ENCODE measurements at places on chromosomes 6 and 20.

DNA sequence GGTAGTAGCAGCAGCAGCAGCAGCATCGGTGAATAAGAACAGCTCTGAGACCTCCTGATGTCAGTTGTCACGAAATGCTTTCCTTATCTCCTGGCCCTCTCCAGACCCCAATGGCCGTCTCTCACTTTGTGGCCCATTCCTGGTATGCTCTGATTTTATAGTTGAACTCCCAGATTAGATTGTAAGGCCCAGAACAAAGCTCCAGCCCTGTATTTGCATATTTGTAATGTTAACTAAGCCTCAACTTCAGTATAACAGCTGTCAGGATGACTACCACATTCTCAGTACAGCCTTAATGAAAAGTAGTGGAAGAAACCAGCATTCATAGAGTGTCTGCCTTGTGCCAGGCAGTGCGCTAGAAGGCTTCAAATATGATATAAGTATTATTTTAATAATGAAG lies 180.9 kb downstream of the SASH1 start:
- no peak for DNase-seq

- no peak for DNase-seq
Measured at GRCh38 chr6:156029286-156029985, 573.8 kb upstream of the NOX3 start.

GRCh38 chr6:29651413-29652197 lies 5.3 kb upstream of the MOG start:
- peak; percentile 60 for DNase-seq

GRCh38 chr20:58349570-58349969 lies 39.5 kb upstream of the VAPB start:
- DNase-seq, result peak; percentile 75

GRCh38 chr20:17083738-17084137 lies 143.1 kb upstream of the PCSK2 start:
- no peak for DNase-seq

- DNase-seq, result no peak
Measured at GRCh38 chr20:45836841-45837240, 3.2 kb downstream of the SNX21 start.

DNA sequence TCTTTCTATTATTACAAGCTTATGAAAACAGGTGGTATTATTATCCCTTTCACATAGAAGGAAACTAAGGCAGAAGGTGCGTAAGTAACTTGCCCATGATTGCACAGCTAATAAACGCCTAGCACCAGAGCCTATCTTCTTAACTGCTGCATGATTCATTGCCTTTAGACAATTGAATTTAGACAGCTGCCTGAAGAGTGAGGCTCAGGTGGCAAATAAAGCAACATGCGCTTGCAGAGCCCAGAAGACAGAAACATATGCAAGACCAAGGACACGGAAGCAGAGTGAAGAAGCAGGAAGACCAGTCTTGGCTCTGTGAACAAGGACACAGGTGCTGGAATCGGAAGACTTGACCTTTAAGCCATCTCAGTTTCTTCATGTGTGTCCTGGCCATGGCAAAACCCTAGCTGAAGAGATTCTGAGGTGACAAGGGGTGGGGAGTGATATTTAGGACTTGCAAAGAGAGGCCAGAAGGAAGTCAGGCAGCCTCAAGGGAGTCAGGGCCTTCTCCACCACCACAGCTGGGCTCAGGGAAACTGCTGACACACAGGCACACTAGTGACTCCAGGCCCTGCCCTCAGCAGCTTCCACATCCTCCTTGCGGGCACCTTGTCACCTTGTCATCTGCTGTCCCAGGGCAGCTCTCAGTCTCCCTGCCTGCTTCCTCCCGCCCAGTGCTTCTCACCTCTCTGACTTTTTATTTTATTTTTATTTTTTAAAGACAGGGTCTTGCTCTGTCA lies 91.7 kb upstream of the SLC22A16 start:
- no peak for DNase-seq

- no peak for DNase-seq
Measured at GRCh38 chr6:15461127-15461944, 201.5 kb downstream of the DTNBP1 start.

- DNase-seq, result peak; percentile 50
Measured at GRCh38 chr6:47655719-47656595, 42.4 kb upstream of the ADGRF4 start.

DNA sequence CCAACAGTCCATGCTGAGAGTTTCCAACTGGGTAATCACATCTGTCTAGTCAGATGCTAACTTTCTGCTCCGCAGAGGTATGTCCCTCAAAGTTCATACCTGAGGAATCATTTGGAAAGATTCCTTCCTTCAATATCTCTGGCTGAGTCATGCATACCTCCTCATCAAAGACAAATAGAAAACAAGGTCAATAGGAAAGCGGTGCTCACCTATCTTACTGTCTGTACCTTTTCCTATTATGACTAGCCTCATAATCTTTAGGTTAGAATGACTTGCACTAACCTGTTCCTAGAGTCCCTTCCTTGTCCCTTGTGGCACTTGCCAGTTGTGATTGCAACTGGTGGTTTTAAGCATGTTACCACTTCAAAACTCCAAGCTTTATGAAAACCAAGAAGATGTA lies 78.2 kb upstream of the PTPRK start:
- DNase-seq, result no peak

- DNase-seq, result no peak
Measured at GRCh38 chr6:158284876-158285655, 27.2 kb upstream of the TULP4 start.

DNA sequence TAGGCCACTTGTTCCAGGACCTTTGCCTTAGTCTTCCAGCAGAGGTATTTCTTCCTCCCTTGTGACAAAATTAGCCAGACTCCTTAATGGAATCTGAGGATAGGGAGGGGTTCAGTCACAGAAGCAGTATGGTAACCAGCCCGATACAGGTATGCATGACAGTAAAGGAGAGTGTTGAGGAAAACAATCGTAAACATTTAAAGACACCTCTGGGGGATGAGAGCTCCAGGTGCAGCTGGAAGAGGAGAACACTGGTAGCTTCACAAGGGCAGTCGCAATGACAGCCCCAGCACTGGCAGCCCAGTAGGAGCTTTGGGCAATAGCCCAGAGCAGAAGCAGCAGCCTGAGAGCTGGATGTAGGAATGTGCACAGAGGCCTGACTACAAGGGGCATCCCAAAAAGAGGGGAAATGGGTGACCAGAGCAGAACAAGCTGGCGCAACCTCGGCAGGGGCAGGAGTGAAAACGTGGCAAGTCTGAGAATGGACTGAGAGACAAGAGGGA lies 344.9 kb upstream of the JAG1 start:
- no peak for DNase-seq

DNA sequence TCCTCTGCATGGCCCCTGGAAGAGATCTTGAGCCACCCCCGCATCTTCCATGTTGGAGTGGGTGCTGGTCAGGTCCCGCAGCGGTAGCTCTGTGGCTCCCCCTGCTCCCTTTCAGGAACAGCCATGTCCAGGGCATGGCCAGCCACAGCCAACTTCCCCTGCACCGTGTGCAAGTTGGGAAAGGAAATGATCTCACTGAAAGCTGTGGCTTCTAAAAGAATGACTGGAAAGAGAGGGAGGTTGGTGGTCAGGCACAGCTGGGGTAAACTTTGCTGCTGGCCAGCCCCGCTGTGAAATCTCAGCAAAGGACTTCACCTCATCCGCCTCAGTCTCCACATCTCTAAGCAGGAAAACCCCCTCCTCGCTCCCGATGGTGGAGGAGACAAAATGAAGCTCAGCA lies 153.6 kb upstream of the CST7 start:
- no peak for DNase-seq

DNA sequence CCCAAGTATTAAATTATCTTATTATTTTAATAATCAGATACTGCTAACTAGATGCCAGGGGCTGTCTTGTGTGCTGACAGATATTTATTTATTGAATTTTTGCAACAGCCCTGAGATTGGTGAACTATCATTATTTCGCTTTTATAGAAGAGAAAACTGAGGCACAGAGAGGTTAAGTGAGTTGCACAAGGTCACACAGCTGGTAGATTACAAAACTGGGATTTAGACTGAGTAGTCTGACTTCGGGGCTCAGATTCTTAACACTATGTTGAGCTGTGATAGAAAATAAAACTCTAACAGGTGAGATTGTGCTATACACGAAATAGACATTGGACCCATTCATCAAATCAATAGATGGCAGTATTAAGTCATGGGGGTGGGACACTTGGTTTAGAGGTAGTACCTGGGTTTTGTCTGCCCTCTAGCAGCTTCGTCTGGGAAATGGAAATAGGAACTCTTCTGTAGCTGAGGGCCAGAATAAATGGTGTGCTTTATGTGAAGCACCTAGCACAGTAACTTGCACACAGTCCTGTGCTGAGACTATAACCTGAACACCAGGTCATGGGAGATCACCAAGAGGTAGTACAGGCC lies 113.4 kb downstream of the B3GAT2 start:
- no peak for DNase-seq

- no peak for DNase-seq
Measured at GRCh38 chr6:165689699-165690098, 26.7 kb upstream of the PDE10A start.

GRCh38 chr6:147707524-147707923 lies 199.0 kb downstream of the SAMD5 start:
- DNase-seq, result no peak

- no peak for DNase-seq
Measured at GRCh38 chr6:70219943-70220613, 82.8 kb downstream of the COL9A1 start.

- DNase-seq, result no peak
Measured at GRCh38 chr6:29490055-29490454, 2.3 kb upstream of the MAS1L start.

- DNase-seq, result no peak
Measured at GRCh38 chr6:145031001-145031400, 704.3 kb downstream of the EPM2A start.

DNA sequence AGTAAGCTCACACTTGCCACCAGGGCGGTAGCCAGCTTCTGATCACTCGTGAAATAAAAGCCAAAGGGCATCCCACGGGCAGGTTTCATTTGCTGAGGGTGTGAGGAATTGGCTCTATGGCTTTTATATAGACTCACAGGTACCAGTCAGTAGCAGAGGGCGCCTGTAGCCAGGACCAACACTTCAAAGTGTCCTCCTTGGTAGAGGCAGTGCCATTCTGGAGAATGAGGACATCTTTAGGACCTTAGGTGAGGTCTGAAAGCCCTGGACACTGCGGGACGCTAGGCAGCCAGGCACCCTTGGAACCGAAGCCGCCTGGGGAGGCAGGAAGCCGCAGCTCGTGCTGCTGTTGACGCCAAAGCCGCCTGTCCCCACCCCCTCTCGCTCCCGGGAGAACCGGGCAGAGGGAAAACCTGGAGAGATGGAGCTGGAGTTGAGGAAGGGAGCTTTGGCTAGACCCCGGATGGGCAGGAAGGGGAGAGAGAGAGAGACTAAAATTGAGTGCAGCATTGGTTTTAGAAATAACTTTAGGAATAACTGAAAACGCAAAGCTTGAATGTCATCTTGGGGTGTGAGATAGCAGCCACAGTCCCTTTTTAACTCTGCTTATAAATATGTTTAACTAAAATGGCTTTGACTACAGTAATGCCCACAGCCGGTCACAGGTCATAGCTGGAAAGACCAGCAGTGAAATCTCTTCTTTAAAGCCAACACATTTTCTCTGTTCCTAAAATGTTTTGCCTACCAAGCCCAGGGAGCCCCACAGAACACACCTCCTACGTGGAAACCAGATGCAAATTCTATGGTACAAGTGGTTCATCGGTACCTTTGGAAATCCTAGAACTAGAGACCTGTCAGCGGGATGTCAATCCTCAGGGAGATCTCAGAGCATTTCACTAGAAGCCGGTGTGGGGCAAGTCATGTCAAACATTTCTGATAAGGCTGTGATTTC lies 128.5 kb upstream of the CDYL start:
- DNase-seq, result peak; percentile 85

DNA sequence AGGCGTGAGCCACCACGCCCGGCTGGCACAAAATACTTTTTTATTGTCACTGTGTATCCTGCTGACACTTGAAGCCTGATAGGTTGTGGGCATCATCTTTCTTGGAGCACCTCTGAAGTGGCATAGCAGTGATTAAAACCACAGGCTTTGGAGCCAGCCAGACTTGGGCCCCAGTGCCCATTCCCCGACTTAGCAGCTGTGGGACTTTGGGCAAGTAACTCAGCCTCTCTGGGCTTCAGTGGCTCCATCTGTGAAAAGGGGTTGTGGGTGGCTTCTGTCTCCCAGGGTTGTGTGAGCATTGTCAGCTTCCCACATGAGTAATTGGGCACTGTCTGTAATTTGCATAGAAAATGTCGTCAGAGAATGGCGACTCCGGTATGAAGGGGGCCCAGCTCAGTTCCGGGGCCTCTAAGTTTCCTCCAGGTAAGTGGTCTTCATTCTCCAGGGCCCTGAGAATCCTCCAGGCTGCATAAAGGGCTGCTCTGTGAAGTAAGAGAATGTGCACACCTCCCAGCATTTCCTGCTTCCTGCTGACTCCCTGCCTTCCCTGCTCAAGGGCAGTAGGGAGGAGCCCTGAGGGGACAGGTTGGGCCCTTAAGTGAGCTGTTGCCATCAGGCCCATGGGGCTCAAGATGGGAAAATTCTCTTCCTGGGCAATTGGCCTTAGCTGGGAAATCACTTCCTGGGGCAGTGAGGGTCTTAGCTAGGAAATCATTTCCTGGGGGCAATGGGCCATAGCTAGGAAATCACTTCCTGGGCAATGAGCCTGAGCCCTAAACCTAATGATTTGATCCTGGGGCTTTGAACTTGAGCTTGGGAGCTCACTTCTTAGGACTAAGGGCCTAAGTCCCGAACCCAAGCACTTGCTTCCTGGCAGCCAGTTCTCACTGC lies 27.2 kb downstream of the ARHGAP40 start:
- no peak for DNase-seq

DNA sequence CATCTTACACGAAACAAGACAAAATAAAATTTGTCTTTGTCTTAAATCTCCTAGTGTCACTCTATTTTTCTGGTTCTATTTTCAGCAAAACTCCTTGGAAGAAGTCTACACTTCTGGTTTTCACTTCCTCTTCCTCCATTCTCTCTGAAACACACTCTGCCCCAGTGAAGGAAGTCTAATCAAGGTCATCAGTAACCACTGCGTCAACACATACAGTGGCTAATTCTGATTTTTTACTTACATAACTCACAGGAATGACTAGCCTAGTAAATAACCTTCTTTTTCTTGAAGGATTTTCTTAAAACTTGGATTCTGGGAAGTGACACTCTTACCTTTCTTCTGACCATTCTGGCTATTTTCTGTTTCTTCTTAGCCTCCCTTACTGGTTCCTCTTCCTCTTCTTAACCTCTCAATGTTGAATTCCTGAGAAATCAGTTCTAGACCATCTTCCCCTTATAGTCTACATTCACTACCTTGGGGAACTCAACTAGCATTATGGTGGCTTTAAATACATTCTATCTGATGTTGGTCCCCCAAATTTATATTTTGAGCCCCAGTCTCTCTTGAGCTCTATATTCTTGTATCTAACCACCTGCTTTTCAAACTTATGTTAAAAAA lies 37.5 kb downstream of the AIG1 start:
- DNase-seq, result no peak

- no peak for DNase-seq
Measured at GRCh38 chr20:62002882-62003480, 62.7 kb downstream of the TAF4 start.

DNA sequence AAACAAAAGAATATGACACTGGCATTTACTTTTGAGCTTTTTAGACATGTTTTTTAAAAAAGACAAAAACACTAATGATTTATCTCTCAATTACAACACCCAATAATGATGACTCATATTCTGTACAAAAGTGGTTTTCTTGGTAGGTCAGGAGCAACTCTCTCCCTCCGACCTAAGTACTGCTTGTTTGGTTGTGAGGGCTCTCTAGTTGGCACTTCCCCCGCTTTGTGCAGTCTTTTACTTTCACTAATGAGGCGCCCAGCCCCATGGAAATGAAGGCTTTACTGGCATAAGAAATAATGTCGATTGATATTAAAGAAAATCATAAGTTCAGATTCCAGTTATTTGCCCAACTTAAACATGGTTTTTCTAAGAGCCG lies 1.3 kb downstream of the KPNA5 start:
- peak; percentile 40 for DNase-seq

All from AG08395 (cell line).